ENCODE measurements at places on chromosomes 3 and 15. TPM values are rescaled to one million over a fixed set of nuclear protein-coding genes. Genes with fewer than 3 reads are reported as not detected.

- no peaks in the 10 kb centered on the region for H3K36me3 ChIP-seq
- no peaks in the 10 kb centered on the region for H3K4me1 ChIP-seq
- no peak for DNase-seq
- no peak overlapping the region for H3K4me3 ChIP-seq
- no peak overlapping the region for H3K27ac ChIP-seq
Observed at GRCh38 chr3:28612232-28612631, 263.6 kb upstream of the AZI2 start.

DNA sequence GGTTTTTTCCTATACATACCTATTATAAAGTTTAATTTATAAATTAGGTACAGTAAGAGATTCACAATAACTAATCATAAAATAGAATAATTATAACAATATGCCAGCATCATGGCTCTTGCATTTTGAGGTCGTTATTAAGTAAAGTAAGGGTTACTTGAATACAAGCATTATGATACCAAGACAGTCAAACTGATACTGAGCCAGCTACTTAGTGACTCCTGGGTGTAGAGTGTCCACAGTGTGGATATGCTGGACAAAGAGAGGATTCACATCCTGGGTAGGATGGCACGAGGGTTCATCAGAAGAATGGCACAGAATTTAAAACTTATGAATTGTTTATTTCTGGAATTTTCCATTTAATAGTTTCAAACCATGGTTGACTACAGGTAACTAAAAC, 157.2 kb upstream of the IL12A start:
- H3K4me1 ChIP-seq = no peaks in the 10 kb centered on the region
- peaks cover 12% of the 10 kb centered on the region for H3K27me3 ChIP-seq

- H3K36me3 ChIP-seq = no peaks in the 10 kb centered on the region
- H3K4me3 ChIP-seq = no peak overlapping the region
Observed at GRCh38 chr15:39114690-39115378, 466.0 kb upstream of the THBS1 start.

DNA sequence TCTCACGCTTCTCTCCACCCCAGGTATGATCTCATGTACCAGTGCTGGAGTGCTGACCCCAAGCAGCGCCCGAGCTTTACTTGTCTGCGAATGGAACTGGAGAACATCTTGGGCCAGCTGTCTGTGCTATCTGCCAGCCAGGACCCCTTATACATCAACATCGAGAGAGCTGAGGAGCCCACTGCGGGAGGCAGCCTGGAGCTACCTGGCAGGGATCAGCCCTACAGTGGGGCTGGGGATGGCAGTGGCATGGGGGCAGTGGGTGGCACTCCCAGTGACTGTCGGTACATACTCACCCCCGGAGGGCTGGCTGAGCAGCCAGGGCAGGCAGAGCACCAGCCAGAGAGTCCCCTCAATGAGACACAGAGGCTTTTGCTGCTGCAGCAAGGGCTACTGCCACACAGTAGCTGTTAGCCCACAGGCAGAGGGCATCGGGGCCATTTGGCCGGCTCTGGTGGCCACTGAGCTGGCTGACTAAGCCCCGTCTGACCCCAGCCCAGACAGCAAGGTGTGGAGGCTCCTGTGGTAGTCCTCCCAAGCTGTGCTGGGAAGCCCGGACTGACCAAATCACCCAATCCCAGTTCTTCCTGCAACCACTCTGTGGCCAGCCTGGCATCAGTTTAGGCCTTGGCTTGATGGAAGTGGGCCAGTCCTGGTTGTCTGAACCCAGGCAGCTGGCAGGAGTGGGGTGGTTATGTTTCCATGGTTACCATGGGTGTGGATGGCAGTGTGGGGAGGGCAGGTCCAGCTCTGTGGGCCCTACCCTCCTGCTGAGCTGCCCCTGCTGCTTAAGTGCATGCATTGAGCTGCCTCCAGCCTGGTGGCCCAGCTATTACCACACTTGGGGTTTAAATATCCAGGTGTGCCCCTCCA, 19.1 kb downstream of the TYRO3 start:
- H3K27ac ChIP-seq = no peak overlapping the region
- DNase-seq = no peak
- H3K36me3 ChIP-seq = no peaks in the 10 kb centered on the region
- H3K27me3 ChIP-seq = peaks cover 2% of the 10 kb centered on the region
- no peaks in the 10 kb centered on the region for H3K4me1 ChIP-seq
- no peak overlapping the region for H3K4me3 ChIP-seq

Gene EXD1
- not detected for total RNA-seq

DNA sequence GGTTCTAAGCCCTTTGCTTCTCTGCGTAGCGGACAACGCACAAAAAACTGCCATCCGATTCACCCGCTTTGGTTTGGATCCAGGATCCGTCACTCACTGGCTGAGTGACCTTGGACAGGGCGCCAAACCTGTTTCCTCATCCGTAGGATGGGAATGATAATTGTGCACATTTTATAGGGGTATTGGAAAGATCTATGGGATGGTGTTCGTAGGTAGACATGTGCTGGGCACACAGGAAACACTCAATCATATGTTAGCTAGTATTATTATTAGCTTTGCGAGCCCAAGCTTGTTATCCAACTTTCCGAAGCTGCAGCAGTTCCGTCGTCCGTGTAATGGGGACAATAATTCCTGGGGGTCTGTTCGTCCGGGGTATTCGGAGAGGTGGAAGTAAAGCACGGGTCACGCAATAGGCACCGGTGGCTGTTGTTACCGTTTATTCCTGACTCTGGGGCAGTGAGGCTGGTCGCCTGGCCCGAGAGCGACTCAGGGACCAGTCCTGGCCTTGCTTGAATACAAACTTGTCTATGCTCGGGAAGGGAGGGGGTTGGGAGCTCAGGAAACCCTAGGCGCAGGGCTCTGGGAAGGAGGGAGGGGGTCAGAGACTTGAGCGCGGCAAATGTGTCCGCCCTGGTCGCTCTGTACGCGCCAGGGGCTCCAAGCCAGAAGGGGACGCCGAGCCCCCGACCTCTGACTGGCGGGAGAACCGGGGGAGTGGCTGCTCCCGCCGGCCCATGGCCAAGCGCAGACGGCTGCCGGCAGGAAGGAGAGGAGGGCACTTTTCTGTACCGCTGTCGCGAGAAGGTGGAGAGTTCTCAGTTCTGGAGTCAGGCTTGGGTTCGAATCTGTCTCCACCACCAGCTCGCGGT, 1.3 kb downstream of the SPSB4 start:
- H3K27ac ChIP-seq = no peak overlapping the region
- peak overlapping the region; percentile 54 for H3K4me3 ChIP-seq
- H3K4me1 ChIP-seq = peaks cover 2% of the 10 kb centered on the region
- no peak for DNase-seq
- no peaks in the 10 kb centered on the region for H3K36me3 ChIP-seq

DNA sequence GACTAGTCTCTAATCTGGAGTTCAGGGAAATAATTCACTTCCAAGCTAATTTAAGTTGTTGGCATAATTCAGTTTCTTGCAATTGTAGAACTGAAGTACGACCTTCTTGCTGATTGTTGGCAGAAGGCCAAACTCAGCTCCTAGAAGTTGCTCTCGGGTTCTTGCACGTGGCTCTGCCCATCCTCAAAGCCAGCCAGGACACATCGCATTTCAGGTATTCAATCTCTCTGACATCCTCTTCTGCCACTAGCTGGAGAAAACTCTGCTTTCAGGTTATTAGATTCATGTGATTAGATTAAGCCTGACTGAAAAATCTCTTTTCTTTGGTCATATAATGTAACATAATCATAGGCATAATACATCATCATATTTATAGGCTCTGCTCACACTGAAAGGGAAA, 362.0 kb downstream of the ZPLD1 start:
- H3K4me3 ChIP-seq = no peak overlapping the region
- no peaks in the 10 kb centered on the region for H3K27me3 ChIP-seq
- H3K4me1 ChIP-seq = no peaks in the 10 kb centered on the region
- no peak overlapping the region for H3K27ac ChIP-seq

DNA sequence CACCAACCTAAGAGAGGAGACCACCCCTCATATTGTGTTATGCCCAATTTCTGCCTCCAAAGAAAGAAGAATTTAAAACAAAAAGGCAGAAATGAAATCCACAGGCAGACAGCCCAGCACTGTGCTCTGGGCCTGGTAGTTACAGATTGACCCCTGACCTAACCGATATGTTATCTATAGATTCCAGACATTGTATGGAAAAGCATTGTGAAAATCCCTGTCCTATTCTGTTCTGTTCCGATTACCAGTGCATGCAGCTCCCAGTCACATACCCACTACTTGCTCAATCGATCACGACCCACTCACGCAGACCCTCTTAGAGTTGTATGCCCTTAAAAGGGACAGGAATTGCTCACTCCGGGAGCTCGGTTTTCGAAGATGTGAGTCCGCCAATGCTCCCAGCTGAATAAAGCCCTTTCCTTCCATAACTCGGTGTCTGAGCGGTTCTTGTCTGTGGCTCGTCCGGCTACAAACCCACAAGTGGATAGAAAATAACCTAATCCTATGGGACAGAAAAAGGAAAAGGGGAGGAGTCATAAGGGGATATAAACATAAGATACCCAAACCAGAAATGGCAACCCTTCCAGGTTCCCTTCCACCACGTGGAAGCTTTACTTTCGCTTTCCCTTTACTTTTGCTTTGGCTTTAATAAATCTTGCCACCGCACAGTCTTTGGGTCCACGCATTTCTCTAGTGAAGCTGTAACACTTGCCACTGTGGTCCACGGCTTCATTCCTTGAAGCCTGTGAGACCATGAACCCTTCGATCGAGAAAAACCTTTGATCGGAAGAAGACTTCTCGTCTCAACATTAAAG, 1.7 kb upstream of the CFAP91 start:
- no peak for DNase-seq
- H3K4me1 ChIP-seq = peaks cover 29% of the 10 kb centered on the region
- H3K27me3 ChIP-seq = peaks cover 19% of the 10 kb centered on the region
- peak overlapping the region; percentile 28 for H3K4me3 ChIP-seq
- peaks cover 6% of the 10 kb centered on the region for H3K36me3 ChIP-seq

DNA sequence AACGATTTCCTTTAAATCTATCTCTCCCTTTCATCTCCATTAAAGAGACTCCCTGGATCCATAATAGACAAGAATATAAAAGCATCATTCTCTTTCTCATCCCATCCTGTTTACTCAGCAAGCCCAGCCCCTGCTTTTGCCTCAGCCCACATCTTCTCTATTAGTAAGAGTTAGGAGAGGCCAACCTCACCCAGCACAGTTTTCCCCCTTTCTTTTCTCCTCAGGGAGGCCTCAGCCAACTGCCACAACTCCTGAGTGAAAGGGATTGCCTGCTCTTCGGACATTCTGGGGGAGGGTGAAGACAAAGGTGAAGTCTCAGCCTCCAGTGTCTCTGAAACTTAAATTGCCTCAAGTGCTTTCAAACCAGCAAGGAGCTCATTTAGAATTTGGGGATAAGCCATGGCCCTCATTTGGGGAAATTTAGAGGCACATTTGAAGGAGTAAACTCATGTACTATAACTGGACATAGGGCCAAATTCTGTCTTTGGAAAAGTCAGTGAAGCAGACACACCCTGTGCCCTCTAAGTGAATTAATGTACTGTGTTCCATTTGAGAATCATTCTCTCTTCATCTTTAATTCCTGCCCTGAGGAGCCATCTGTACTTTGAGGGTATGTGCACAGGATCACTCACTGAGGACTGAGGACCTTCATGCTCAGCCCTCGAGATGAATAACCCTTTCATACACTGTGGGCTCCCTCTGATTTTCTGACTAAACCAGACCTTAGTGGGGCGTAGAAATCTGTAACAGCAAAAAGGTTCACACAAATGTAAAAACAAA, 82.5 kb downstream of the SOX2 start:
- H3K27ac ChIP-seq = no peak overlapping the region
- DNase-seq = no peak
- H3K4me3 ChIP-seq = no peak overlapping the region

GRCh38 chr15:48962662-48963523, 826 bp downstream of the SHC4 start:
- peaks cover 64% of the 10 kb centered on the region for H3K4me1 ChIP-seq
- peaks cover 12% of the 10 kb centered on the region for H3K36me3 ChIP-seq
- no peaks in the 10 kb centered on the region for H3K27me3 ChIP-seq
- DNase-seq = no peak

DNA sequence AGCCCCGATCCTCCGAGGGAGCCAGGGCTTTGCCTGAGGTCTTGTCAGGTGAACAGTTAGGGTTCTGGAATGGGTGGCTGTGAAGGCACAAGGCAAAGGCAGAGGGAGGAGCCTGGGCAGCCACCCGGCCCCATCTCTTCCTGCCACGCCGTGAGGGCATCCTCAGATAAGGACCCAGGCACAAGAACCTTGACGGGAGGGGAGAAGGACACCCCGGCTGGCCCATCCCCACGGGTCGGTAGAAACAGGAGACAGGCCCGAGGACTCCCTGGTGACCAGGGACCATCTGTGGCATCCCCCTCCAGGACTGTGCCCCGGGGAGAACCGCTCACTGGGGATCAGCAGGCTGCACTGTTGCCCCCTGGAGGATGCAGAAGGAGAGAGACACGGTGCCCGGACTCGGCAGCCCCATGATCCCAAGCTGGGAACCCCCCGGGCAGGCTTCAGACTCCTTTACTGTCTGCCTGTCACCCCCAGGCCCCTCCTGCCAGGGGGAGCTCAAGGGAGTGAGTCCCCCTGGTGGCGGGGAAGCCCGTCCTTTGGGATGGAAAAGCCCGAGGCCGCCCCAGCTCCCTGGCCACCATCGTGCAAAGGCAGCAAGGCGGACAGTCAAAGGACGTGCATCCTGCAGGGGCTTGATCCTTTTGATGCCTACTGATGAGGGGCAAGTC, 12.3 kb upstream of the PCSK6 start:
- H3K27ac ChIP-seq = no peak overlapping the region
- H3K27me3 ChIP-seq = peaks cover 15% of the 10 kb centered on the region
- H3K4me1 ChIP-seq = peaks cover 28% of the 10 kb centered on the region
- peak overlapping the region; percentile 60 for H3K4me3 ChIP-seq
- peak; percentile 31 for DNase-seq

DNA sequence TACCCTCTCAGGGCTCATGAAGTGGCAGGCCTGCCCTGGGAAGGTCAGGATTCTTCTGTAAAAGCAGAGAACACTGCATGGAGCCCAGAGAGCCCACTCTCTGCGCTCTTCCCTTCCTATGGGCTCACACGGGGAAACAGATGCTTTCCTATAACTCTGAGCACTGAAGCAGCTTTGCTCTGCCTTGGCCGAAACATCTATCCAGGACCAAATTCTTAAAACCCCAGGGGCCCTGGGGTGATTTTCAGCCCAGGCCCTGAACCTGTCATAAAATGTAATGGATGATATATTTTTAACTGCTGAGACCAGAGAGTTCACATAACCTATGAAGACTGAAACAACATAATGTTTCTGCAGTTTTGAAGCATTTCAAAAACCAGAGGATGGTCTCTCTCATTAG, 249.9 kb upstream of the CTDSPL start:
- H3K27ac ChIP-seq = no peak overlapping the region
- no peaks in the 10 kb centered on the region for H3K4me1 ChIP-seq
- no peaks in the 10 kb centered on the region for H3K36me3 ChIP-seq
- H3K27me3 ChIP-seq = no peaks in the 10 kb centered on the region
- DNase-seq = no peak

DNA sequence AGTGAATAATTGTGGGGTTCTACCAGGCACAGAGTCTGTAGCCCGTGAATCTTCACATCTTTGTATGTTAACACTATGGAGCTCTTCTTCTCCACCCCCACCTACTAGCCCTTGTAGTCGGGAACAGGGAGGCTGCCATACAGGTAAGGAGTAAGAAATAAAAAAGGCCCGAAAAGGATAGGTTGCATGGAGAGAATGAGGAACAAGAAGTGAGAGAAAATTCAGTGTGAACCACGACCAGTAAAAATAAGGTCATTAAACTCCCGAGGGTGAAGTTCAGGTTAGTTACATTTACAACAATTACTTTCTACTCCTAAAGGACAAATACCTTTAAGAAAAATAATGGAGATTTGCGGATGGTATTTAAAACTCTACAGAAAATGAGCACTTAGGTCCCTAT, 53.3 kb downstream of the OSBPL10 start:
- H3K27ac ChIP-seq = peak overlapping the region; percentile 82
- H3K27me3 ChIP-seq = no peaks in the 10 kb centered on the region
- peaks cover 9% of the 10 kb centered on the region for H3K36me3 ChIP-seq
- DNase-seq = no peak
- H3K4me1 ChIP-seq = peaks cover 40% of the 10 kb centered on the region
- H3K4me3 ChIP-seq = no peak overlapping the region

Gene ZNF654
- 20.7 TPM for total RNA-seq

Measured in activated T-helper 2 cell treated with anti-CD3 and anti-CD28 coated beads, Interferon-gamma antibody, Interleukin-2, Interleukin-4, amounts not matched to agents 10 μg/mL and 5 μg/mL and 100 μg/mL, durations not matched to agents 14 hours and 24 hours and 36 hours (primary cell).